Activated T-helper 2 cell treated with anti-CD3 and anti-CD28 coated beads, Interferon-gamma antibody, Interleukin-2, Interleukin-4, amounts not matched to agents 10 μg/mL and 5 μg/mL and 100 μg/mL, durations not matched to agents 14 hours and 24 hours and 36 hours (primary cell): ENCODE measurements at places on chromosomes 12 and 14.

DNA sequence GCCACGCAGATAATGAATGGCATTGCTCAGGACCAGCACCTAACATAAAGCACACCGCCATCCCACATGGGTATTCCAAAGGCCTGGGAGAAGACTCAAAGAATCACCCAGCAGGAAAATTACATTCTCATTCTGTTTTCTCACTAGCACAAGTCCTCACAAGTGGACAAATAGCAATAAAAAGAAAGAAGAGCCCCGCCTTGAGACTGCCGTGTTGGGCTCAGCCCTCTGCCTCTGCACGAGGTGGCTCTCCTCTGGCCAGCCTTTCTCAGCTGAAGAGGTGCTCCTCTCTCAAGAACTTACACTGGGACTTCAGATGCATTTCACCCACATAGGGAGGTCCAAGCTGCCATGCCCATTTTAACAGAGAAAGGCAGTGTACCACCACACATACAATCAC is 207.5 kb downstream of the SPTSSA start:
- no peak for DNase-seq

DNA sequence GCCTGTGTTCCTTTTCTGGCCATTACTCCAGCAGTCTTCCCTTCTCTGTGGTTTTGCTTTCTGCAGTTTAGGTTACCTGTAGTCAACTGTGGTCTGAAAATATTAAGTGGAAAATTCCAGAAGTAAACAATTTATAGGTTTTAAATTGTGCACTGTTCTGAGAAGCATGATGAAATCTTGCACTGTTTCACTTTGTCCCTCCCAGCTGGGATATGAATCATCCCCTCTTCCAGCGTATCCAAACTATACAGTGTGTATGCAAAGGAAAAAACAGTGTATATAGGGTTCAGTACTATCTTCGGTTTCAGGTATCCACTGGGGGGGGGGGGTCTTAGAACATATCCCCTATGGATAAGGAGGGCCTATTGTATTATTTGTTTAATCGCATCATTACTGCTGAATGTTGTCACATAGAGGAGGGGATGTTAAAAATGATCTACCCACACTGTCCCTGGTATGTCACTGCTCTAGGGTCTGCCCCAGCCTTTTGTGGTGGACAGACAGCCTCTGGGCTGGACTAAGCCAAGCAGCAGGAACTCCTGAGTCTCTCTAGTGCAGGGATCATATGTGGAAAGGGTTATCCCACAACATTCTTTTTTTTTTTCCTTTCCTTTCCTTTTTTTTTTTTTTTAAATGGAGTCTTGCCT is 109.1 kb upstream of the MAX start:
- no peak for DNase-seq

- no peak for DNase-seq
Observed at GRCh38 chr12:131124487-131125280, 171.0 kb downstream of the ADGRD1 start.

- DNase-seq, result no peak
Observed at GRCh38 chr14:94677213-94677612, 65.0 kb downstream of the SERPINA3 start.

- no peak for DNase-seq
Observed at GRCh38 chr14:24122898-24123297, 7.6 kb upstream of the FITM1 start.

DNA sequence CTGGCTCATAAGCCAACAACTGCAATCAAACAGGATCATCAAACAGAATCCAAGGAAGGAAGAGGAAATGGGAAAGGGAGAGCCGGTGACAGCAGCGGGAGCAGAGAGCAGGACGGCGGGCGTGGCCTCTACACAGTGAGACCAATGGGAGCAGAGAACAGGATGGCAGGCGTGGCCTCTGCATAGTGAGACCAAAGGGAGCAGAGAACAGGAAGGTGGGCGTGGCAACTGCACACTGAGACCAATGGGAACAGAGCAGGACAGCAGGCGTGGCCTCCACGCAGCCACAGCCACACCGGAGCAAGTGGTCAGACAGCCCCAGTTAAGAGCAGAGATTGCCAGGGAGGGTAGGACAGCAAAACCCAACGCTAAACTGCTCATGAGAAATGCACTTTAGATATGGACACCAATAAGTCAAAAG is 16.4 kb downstream of the LRCOL1 start:
- DNase-seq, result no peak

GRCh38 chr12:78118036-78118435 is 287.3 kb downstream of the NAV3 start:
- no peak for DNase-seq

GRCh38 chr14:79586416-79586815 is 624.9 kb downstream of the DIO2 start:
- no peak for DNase-seq

DNA sequence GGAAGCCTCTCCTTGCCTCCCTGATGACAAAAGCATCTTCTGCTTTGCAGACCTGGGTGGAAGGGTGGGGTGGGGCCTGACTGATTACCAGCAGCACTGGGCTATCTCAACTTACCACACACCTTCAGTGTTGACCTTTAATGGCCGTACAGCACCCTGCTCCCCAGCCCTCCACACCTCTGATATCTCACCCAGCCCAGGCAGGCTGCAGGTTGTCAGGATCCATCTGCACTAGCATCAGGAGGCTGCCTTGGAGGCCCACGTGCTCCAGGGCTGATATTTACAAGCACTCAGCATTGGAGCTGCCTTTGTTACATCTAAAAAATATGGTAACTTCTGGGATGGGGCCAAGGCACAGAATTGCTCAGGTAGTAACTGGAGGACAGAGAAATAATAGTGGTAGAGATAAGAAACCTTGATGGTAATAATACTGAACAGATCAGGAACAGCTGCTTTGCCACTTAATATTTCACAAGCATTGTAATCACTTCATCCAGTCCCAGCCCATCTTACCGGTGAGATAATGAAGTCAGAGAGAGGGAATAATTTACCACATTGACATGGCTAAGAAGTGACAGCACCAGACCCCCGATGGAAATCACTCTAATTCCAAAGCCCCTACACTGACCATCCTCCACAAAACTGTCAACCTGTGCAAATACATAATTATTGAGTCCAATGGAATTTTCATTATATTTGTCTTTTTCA is 125.2 kb upstream of the RFLNA start:
- DNase-seq, result no peak

GRCh38 chr12:120749256-120749655 is 23.6 kb downstream of the ACADS start:
- DNase-seq, result no peak

- no peak for DNase-seq
Observed at GRCh38 chr12:82414044-82414443, 55.7 kb downstream of the METTL25 start.

GRCh38 chr12:121803861-121804416 is at the start of gene SETD1B:
Gene SETD1B (plus strand): TSS chr12:121804009. CDS start chr12:121804738, 729 bp downstream.
- DNase-seq, result peak; percentile 54

DNA sequence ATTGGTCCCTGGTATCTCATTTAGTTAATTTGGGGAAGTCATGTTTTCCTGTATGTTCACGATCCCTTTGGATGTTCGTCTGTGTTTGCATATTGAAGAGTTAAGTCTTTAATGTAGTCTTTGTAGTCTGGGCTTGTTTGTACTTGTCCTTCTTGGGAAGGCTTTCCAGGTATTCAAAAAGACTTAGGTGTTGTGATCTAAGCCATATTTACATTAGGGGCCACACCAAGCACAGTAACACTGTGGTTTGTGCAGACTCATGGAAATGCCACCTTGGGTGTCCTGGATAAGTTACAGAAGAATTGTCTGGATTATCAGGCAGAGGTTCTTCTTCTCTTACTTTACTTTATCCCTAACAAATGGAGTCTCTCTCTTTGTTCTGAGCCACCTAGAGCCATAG is 380.3 kb downstream of the CCER1 start:
- no peak for DNase-seq

- no peak for DNase-seq
Observed at GRCh38 chr12:6115389-6115788, 9.1 kb downstream of the VWF start.

DNA sequence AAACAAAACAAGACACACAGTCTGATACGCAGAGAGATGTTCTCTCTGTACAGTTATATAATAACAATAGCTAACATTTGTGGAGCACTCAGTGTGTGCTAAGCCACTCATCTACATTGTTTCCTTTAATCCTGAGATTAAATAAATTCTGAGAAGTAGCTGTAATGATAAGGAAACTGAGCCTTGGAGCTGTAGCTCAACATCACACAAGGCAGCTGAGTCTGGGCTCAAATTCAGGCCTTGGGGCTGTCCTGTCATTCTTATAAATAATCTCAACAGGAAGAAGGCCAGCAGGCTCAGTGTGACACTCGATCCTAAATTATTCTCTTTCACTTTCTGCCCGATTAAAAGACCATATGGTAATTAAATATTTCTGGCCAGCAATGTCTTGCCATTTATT is 24.5 kb downstream of the CDKN1B start:
- no peak for DNase-seq
